ENCODE measurements at places on chromosomes 5 and 9. TPM values are rescaled to one million over a fixed set of nuclear protein-coding genes. Genes with fewer than 3 reads are reported as not detected.

DNA sequence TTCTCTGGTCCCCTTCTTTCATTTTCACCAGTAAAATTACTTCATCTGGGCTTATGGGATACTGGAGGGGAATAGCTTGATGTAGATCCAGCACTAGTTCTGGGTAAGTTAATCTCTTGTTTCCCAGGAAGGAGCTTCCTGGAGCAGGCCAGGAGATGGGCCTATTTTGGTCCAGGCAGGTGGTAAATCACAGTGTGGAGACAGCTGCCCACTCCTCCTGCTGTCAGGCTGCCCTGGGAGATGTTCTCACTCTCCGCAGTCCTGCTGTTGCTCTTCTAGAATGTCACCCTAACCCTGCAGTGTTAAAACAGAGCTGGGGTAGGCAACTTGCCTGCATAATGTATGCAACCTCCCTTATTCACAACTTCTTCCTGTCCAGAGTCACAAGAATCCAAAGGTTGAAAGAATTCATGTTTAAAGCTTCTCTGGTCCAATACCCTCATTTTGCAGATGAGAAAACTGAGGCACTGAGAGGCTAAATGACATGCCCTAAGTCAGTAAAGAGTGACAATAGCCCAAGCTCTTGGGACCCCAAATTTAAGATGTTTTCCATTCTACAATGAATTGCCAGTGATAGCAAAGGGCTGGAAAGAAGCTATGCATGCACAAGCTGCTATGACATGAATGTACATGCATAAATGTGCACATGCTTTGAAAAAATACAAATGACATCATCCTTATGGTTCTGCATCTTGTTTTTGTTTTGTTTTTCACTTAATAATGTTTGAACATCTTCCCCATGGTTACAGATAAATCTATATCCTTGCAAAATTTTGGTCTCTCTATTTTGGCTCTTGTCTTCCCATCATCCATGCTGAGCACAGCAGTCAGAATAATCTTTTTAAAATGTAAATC is 71.8 kb upstream of the ADRA1B start:
- H3K27me3 ChIP-seq, result no peaks in the 10 kb centered on the region
- DNase-seq, result no peak
- H3K4me3 ChIP-seq, result no peak overlapping the region
- H3K27ac ChIP-seq, result no peak overlapping the region
- no peaks in the 10 kb centered on the region for H3K36me3 ChIP-seq

- H3K27ac ChIP-seq, result no peak overlapping the region
- H3K36me3 ChIP-seq, result no peaks in the 10 kb centered on the region
- H3K27me3 ChIP-seq, result peaks cover 40% of the 10 kb centered on the region
- H3K4me3 ChIP-seq, result no peak overlapping the region
Measured at GRCh38 chr5:34977934-34978613, 48.7 kb downstream of the DNAJC21 start.

Gene PDE6A
- 0.50 TPM for total RNA-seq

Gene DNM1
- 148 TPM for total RNA-seq
